Small intestine (tissue), 16 donors: ENCODE measurements at places on chromosomes 1 and 21. TPM values are rescaled to one million over a fixed set of nuclear protein-coding genes. Genes with fewer than 3 reads are reported as not detected.

DNA sequence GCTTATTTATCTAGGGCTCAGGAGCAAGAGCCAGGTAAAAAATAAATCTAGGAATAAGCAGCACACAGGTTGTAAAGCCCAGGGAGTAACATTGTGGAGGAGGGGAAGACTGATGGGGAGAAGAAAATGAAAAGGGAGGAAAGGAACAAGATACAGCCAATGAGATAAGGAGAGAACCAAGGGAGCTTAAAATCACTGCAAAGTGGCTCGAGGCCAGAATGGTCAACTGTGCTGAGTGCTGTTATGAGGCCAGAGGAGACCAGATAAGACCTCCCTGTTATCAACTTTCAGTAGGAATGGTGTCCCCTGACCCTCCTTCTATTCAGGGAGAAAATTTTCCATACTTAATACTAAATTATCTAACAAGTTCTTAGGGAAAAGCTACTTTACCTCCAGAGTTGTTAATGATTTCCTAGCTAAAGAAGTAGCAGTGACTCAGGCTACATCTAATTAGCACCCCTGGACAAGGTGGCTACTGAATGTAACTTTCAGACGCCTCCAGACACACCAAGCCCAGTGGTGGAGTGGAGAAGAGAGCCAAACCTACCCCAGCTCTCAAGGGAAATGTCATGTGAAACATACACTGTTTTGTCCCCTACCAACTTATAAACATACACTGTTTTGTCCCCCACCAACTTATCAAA, 25.5 kb downstream of the ENAH start:
- no peaks in the 10 kb centered on the region for H3K27me3 ChIP-seq
- H3K27ac ChIP-seq = no peak overlapping the region
- DNase-seq = peak; percentile 28
- no peak overlapping the region for H3K4me3 ChIP-seq
- H3K36me3 ChIP-seq = no peaks in the 10 kb centered on the region

GRCh38 chr1:116412480-116412798, 39.4 kb downstream of the ATP1A1 start:
- H3K4me3 ChIP-seq = no peak overlapping the region
- H3K36me3 ChIP-seq = peaks cover 5% of the 10 kb centered on the region
- H3K27ac ChIP-seq = peak overlapping the region; percentile 35

DNA sequence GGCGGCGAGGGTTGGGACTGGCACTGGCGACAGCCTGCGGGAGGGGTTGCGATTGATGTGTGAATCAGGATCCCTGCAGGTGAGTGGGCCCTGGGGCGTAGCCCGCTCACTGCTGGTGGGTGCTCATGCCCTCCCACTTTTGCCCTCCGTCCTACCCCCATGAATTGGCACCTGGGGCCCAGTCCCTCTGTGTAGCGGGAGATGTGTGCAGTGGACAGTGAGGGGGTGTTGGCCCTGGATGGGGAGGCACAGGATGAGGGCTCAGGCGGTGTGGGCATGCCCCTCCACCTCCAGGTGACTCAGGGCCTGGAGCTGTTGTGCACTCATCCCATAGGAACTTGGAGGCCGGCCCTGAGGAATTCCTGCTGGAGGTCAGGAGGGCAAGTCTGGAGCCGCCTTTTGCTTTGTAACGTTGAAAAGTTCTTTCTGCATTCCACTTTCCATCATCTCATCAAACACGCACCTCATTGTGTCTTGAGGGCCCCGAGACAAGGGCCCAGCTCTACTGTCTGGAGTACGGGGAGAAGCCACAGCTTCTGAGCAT, 3.0 kb downstream of the PEAR1 start:
- H3K27ac ChIP-seq = no peak overlapping the region
- peaks cover 4% of the 10 kb centered on the region for H3K36me3 ChIP-seq
- no peak for DNase-seq
- no peak overlapping the region for H3K4me3 ChIP-seq
- peaks cover 15% of the 10 kb centered on the region for H3K4me1 ChIP-seq

- H3K36me3 ChIP-seq = no peaks in the 10 kb centered on the region
- no peaks in the 10 kb centered on the region for H3K4me1 ChIP-seq
- no peak for DNase-seq
- no peak overlapping the region for H3K27ac ChIP-seq
- no peak overlapping the region for H3K4me3 ChIP-seq
- H3K27me3 ChIP-seq = no peaks in the 10 kb centered on the region
Observed at GRCh38 chr1:167808690-167809089, 86.9 kb downstream of the MPZL1 start.

Gene RGSL1
- polyA plus RNA-seq = not detected

Gene RBM34
- polyA plus RNA-seq = 67.8 TPM
